ENCODE measurements at places on chromosomes 5 and 9.

DNA sequence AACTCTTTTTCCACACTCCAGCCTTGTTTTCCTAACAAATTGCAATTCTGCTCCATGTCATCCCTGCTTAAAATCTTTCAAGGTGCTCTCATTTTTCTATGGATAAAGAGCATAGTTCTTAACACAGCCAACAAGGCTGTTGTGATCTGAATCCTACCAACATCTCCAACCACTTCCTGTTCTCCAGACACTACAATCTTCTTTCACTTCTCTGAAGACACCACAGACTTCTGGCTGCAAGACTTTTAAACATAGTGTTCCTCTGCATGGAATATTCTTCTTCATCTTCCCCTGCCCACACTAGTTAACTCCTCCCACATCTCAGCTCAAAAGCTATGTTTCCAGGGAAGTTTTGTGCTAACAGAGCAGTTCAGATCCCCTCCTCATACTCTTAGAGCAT is 404.8 kb downstream of the MAN2A1 start:
- no peak for DNase-seq

DNA sequence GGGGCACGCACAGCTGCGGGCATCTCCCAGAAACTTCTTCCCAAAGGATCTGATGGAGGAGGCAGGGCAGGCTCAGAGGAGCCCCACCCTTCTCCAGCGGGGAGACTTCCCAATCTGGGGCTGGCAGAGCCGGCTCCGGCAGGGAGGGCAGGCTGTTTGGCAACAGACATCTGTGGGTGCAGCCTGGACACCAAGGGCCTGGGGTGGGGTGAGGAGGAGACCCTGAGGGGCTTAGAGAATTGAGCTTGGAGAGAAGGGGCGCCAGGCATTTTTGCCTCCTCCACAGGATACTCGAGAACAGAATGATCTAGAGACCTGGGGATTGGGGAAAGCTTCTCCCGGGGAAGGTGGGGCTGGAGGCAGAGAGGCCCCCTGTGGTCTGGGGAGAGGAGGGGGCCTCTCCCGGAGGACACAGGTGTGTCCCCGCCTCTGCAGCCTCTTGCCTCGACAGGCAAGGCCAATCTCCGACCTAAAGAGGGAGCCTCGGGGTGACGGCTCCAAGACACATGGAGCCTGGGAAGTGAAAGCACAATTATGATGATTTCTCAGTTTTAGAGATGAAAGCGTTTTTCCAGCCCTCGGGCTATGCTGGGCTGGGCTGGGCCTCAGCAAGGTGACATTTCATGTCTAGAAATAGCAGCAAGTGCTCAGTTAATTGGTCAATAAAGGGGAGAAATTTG is 8.4 kb downstream of the LHX3 start:
- DNase-seq, result no peak

DNA sequence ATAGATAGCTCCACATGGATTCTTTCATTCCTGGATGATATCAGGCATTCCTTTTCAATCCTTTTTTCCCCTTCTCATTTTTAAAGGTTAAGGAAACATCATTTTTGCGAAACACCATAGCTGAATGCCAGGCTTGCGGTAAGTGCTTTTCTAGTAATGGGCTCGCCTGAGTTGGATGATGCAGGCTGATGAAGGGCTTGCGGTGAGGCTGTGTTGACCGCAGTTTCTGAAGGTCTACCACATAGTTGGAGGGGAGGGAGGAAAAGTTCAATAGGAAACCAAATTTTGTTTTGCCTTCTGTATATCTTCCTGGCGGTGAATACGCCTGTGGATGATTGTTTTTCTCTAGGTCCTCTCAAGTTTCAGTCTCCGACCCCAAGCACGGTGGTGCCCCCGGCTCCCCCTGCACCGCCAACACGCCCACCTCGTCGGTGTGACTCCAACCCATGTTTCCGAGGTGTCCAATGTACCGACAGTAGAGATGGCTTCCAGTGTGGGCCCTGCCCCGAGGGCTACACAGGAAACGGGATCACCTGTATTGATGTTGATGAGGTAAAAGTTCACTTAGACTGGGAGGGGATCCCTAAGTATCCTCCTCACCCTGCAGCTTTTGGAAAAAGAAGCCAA is 24.3 kb downstream of the THBS4 start:
- DNase-seq, result no peak

DNA sequence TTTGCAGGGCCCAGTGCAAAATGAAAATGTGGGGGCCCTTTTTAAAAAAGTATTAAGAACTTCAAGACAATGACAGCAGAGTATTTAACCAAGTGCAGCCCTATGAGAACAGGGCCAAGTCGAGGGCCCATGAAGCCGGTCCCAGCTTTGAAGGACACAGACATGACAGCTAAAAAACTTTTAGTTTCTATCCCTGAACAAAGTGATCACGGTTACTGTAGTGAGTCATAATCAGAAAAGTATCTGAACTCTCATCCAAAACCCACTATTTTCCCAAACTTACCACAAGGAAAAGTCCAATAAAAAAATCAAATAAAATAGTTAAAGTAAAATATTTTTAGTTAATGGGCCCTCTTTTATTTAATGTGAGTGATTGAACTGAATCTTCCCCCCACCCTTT is 126.0 kb downstream of the MEF2C start:
- DNase-seq, result no peak

- no peak for DNase-seq
These were observed 2.2 kb upstream of the PRR7 start for GRCh38 chr5:177444106-177445051.

DNA sequence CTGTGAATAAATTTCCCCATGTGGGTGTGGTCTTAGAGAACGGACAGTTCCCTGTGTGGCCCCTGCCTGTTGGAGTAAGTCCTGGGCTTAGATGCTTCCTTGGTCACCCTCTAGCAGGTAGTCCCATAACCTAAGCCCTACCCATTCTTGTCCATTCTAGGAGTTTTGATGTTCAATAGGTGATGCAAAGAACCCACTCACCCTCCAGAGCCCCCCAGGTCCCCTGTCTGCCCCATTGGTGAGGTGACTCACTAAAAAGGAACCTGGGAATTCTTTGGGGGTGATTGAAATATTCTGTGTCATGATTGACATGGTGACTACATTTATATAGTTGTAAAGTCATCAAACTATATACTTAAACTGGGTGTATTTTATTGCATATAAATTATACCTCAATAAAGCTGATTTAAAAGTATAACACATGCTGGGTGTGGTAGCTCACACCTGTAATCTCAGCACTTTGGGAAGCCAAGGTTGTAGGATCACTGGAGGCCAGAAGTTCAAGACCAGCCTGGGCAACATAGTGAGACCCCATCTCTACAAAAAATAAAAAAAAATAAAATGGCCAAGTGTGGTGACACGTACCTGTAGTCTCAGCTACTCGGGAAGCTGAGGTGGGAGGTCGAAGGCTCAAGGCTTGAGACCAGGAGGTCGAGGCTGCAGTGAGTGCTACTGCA is 20.8 kb upstream of the GTF3C5 start:
- no peak for DNase-seq
